ENCODE measurements at places on chromosomes 12 and 14. TPM values are rescaled to one million over a fixed set of nuclear protein-coding genes. Genes with fewer than 3 reads are reported as not detected.

The RD3L gene
- total RNA-seq: not detected

DNA sequence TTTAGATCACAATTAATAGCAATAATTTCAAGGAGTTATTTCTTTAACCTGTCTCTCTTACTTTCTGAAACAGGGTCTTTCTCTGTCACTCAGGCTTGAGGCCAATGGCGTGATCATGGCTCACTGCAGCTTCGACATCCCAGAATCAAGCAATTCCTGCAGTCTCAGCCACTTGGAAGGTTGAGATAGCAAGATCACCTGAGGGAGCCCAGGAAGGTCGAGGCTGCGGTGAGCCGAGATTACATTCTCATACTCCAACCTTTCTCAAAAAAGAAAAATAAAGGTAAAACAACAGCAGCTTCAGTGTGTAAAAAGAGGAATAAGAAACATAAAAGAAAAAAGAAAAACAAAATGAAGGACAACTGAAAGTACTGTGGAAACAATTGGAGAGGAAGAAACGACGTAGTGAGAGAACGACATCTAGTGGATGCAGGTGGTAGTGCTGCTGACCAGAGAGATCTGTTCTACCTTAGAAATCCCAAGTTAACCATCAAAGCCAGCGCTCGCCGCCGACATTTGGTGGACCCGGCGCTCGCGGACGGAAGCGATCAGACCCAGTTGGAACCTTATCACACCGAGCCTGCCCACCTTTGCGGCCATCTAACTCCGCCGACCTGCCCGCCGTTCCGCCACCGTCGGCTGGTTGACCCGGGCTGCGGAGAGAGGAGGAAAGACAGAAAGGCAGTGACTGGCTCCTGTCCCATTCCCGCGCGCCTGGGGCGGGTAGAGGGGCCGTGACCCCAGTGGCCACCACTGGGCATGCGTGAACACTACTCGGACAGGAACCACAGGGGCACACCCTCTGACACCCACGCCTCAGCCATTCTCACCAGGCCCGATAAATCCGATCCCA is 196.1 kb downstream of the ALG10 start:
- peak; percentile 83 for DNase-seq

The TAS2R50 gene
- total RNA-seq: 0.30 TPM

DNA sequence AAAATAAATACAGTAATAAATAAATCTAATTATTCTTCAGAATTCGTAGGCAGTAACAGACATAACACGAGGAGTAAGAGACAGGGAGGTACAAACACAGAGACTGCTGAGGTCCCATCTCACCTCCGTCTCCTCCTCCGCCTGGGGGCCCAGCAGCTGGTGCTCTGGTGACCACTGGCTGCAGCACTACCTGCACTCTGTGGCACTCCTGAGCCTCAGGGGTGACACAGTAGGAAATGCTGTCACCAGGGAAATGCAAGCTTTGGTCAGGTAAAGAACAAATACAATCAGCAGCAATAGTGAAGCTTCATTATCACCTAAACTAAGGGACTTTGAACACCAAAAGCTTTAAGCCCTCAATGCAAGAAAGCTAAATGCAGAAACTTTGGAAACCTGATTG is 19.6 kb downstream of the GSTZ1 start:
- DNase-seq: no peak

GRCh38 chr12:2686280-2686646 is 108.5 kb upstream of the FKBP4 start:
- no peak for DNase-seq
